Stimulated activated CD8-positive, alpha-beta memory T cell treated with anti-CD3 and anti-CD28 coated beads, Interleukin-4, amount 100 ng/mL, for 4 hours (primary cell): ENCODE measurements at places on chromosomes 3 and 15.

GRCh38 chr3:197926418-197926817, 23.6 kb upstream of the RPL35A start:
- DNase-seq = no peak

DNA sequence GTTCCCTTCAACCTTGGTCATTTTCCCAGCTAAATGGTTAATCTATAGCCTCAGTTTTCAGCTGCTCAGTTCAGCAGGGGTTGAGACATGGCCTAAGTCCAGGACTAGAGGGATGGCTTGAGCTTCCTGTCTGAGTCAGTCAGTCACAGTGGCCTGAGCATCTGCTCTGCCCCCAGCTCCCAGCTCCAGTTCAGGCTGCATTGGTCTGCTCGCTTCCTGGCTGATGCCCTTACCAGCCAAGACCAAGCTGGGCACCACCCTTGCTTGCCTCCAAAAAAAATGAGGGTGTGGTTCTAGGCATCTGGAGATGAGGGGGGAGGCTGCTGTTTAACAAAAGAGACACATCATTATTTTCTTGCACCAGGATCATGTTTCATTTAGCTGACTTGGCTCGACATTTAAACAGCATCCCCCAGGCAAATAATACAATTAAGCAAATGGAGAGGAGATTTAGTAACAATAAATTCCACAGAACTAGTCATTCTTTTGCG, 70.7 kb downstream of the WNT5A start:
- DNase-seq = no peak

- DNase-seq = no peak
These were observed 127.9 kb downstream of the DMXL2 start for GRCh38 chr15:51494411-51495314.

- DNase-seq = no peak
These were observed 315.1 kb upstream of the PROK2 start for GRCh38 chr3:72100080-72100511.

DNA sequence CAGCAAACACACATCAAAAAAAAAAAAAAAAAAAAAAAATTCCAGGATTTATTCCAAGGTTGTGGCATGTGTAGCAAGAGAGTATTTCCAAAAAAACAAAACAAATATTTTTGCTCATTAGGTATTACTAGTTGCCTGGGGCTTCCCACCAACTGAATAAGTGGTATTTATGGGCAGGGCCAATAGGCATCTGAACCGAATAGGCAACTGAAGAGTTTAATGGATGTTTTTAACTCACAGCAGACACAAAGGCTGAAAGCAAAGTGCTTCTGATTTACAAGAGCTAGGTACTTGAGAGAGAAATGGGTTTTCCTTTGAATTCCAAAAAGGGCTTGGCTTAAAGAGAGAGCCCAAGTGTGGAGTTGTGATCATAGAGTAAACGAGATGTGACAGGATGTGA, 21.4 kb downstream of the EIF4E3 start:
- DNase-seq = no peak

DNA sequence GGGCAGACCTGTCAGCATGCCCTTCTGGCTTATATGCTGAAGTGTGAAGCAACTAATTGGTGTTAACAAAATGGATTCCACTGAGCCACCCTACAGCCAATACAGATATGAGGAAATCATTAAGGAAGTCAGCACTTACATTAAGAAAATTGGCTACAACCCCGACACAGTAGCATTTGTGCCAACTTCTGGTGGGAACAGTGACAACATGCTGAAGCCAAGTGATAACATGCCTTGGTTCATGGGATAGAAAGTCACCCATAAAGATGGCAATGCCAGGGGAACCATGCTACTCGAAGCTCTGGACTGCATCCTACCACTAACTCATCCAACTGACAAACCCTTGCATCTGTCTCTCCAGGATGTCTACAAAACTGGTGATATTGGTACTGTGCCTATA, 9.4 kb downstream of the PIK3CB start:
- DNase-seq = no peak

DNA sequence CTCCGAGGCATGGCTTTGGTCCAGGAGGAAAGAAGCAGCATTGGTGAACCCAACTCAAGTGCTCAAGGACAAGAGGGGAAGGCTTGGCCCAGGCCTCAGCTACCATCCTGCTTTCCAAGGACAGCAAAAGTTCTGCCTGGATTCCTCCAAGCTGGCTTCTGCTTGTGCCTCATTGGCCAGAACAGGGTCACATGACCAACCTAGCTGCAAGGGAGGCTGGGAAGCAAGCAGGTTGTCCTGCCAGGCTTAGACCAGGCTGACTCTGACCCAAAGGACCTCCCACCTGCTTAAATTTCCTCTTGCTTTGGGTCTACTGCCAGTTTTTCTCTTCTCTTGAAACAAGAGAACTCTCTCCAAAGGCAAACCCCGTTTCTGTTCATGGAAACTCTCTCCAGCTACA, 70.7 kb downstream of the RPN1 start:
- no peak for DNase-seq

GRCh38 chr15:46735115-46735514, 982.2 kb upstream of the SEMA6D start:
- DNase-seq = no peak

GRCh38 chr3:78165876-78166275, 1126.0 kb downstream of the ROBO2 start:
- DNase-seq = no peak

GRCh38 chr15:95693917-95694316, 636.6 kb upstream of the NR2F2 start:
- no peak for DNase-seq

DNA sequence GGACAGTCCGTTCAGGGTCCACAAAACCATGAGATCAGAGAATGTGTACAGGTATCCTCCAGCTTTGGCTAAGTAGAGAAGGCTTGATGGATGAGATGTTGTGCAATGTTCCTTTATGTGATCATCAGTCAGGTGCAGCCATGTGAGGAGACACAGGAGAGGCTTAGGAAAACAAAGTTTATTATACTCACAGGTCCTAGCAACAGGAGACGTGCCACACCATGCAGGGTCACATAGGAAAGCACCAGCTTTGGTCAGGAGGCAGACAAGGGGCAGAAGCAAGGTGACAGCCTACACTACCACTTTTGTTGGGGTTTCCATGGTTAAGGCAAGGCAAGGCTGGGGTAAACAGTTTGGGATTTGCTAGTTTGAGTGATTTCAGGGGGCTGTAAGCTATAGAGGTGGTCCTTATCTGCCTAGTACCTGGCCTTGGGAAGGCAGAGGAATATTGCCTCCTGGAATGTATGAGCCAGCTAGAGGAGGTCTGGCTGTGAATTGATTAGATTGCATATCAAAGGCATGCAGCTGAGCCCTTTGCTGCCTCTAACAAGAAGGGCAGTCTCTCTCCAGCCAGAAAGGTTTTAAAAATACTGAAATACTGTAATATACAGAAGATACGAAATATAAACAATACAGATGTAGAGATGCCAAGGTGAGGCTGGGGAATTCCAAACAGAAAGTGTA, 248.6 kb downstream of the RYR3 start:
- no peak for DNase-seq

- no peak for DNase-seq
These were observed 34.7 kb downstream of the GAP43 start for GRCh38 chr3:115658032-115658336.
